Activated naive CD4-positive, alpha-beta T cell (primary cell): ENCODE measurements at places on chromosomes 3 and 15.

DNA sequence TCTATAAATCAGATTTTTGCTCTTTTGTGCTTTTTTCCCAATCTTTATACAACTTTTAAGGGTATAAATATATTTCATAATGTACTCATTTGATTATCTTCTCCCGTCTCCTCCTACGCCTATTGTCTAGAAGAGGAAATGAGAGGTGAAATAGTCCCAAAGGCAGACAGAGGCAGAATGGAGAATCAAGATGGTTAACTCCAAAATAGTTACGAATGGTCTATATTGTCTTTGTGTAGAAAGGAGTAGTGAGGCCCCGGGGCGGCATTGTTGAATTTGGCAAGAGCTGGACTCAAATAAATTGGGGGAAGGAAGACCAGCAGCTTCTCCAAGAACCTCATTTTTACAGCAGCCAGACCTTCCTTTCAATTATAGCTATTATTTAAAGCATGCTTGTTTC, 23.9 kb downstream of the ITPR1 start:
- no peak for DNase-seq

DNA sequence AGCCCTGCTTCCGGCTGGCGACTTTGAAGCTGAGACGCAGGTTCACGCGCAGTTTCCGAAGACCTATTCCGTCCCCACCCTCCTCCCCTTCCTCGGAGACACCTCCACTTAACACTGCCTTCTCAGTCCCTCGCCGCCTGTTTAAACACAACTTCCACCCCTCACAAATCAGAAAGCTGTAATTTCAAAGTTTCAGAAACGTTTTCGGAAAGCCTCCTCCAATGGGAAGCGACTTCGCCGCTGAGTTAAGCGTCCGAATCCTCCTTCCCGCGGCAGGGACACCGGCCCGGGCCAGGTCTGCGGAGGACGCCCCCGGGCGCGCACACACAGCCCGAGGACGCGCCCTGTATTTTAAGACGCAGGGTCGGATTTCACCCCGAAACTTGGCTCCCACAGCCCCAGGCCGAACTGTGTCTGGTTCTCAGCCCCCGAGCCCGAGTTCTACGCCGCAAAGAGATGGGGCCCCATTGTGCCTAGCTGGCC, 559 bp upstream of the LRRN1 start:
- DNase-seq = no peak

GRCh38 chr3:183578179-183578578, 22.7 kb upstream of the KLHL6 start:
- no peak for DNase-seq

DNA sequence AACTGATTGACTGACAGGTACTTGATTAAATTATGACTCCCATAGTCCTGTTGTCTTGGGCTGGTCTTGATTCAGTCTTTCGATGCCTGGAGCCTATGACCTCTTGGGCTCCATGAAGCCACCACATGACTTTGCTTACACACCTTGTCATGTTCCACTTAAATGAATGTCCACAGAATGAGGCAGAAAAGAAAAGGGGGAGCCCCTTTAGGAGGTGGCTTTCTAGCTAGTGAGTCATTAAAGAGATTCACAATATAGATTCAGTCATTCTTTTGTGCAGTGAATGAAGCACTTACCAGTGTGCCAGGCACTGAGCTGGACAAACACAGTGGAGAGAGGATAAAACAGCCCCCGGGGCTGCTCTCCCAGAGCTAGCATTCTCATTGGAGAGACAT, 17.1 kb downstream of the VIPR1 start:
- no peak for DNase-seq

GRCh38 chr3:23916152-23916885, 471 bp downstream of the NKIRAS1 start:
- no peak for DNase-seq

DNA sequence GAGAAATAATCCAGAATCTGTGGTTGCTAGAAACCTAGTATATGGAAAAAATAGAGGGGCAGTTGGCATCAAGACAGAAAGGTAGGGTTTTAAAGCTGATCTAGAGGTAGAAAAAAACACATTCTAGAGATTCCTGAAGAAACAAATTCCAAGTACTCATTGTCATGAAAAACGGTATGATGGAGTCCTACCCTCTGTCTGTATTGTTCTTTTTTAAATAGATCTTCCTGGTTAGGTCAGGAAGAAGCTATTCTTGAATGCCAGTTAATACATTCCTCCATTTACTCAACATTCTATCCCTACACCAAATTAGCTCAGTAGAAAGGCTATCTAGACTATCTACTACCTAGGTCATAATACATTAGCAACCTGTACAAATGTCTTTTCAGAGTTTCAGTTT, 364.7 kb downstream of the FHIT start:
- DNase-seq = no peak

DNA sequence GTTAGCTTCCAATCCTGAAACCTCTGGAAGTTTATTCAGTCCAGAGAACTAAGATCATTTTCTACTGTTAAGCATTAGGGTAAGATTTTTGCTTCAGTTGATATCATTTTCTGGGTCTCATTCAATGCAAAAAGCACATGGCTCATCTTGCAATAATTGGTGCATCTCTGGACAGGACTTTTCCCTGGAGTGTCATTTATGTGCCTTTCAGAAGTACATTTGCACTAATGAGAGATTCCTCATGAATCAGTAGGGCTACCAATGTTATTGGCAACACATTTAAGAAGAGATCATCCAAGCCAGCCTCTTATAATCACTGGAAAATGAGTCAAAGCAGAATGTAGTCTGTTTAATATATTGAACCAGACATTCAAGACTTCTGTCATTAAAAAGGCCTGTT, 224.2 kb upstream of the CHRNA7 start:
- no peak for DNase-seq

DNA sequence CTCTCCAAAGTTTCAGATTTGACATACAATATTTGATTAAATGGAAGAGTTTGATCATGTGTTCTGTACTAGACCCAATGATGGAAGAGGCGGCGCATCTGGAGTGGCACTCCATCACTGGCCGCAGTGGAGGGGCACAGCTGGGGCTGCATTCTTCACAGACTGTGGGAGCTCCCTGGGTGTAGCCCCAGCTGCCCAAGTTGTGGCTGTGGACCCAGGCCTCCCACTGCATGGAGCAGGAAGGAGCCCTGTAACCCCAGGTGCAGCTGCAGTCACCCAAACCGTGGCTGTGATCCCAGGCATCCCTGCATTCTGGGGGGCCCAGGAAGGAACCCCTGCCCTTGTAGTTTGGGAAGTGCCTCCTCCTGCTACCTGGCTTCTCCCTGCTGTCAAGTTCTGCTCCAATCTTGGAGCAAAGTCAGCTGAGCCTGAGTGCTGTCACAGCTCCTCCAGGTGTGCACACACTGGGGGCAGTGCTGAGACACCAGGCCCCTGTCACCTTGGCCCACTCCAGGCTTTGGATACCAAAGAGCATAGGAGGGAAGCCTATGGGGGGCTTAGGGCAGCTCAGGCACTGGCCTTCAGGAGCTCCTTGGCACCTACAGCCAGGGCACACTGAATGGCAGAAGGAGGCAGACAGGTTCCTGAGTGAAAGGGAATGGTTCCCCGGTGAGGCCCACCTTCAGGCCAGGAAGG, 651.9 kb upstream of the BCHE start:
- DNase-seq = no peak

- no peak for DNase-seq
Observed at GRCh38 chr15:38905632-38906031, 341.0 kb upstream of the RASGRP1 start.

DNA sequence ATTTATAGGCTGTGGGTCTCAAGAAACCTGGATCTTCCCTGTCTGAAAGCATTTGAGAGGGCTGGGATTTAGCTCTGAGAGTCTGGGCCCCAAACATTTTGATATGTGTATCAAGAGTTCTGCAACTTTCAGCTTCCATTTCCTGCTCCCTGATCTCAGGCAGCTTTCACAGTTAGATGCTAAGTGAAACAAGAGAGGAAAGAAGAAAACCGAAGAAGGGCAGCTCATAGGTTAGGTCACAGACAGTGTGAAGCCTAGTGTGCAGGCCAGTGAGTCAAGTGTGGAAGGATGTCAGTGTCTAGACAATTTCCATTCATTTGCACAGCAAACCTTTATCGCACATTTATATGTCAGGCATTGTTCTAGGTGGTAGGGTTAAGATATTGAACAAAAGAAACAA, 173.6 kb upstream of the PROK2 start:
- DNase-seq = no peak

GRCh38 chr15:62052713-62053112, 7.5 kb downstream of the VPS13C start:
- no peak for DNase-seq

- no peak for DNase-seq
Observed at GRCh38 chr3:134721214-134721613, 70.4 kb upstream of the KY start.

- DNase-seq = no peak
Observed at GRCh38 chr15:60035344-60035743, 31.2 kb downstream of the FOXB1 start.

DNA sequence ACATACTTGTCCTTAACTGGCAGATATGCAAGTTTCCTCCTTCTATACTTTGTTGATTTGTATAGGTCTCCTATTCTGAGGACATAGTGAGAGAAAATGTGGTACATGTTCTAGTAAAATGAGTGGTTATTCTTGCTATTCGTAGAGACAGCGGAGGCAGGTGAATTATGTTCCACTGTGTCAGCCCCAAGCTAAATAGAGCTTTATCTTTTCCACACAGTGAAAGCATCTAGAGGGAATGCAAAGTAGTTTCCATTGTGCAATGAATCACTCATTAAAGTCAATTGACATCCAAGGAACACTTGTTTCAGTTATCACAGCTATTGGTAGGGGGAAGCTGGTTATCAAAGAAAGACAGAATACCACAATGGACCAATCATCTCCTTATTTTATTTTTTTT, 262.4 kb downstream of the NLGN1 start:
- no peak for DNase-seq

- no peak for DNase-seq
Observed at GRCh38 chr3:108985844-108986243, 32.2 kb upstream of the GUCA1C start.

DNA sequence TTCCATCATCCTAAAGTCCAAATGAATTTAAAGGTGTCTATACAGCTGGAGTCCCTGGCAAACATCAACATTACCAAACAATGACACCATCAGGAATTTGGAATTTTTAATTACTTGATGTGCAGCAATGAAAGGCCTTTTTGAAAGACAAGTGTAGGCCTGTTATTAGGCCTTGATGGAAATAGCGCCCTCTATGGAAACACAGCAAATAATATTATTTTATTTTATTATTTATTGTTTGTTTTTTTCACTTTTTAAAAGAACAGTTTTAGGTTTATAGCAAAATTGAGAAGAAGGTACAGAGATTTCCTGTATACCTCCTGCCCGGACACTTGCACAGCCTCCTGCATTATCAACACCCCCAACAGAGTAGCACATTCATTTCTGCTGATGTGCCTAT, 18.1 kb upstream of the OR5AC2 start:
- DNase-seq = no peak

GRCh38 chr15:65743637-65744252, 48.3 kb downstream of the DENND4A start:
- no peak for DNase-seq

DNA sequence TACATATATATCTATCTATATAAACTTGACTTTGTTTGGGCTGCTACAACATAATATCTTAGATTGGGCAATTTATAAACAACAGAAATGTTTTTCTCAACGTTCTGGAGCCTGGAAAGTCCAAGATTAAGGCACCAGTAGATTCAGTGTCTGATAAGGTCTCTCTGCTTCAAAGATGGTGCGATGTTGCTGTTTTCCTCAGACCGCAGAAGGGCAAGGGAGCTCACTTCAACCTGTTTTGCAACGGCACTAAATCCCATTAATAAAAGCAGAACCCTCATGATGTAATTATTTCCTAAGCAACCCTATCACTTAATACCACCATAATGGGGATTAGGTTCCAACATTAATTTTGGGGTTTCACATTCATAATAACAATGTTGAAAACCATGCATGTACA, 1134.8 kb downstream of the NSUN3 start:
- no peak for DNase-seq
